CD4-positive, alpha-beta T cell treated with Interleukin-17A for 4 hours (primary cell): ENCODE measurements at places on chromosomes 3 and 15.
A peak's percentile ranks its signal among the peaks of the same experiment; 100 is the strongest.

DNA sequence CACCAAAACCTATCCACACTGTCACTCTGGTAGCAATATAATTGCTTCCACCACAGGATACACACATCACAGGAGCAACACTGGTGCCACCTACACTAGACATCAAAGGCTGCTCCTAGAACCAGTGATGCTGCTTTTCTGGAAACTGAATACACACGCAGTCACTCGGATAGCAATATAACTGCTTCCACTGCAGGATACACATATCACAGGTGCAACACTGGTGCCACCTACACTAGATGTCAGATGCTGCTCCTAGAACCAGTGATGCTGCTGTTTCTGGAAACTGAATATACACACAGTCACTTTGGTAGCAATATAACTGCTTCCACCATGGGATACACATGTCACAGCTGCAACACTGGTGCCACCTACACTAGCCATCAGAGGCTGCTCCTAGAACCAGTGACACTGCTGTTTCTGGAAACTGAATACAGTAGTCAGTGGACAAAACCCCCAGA lies 6.9 kb upstream of the TNFSF10 start:
- no peak for DNase-seq

- DNase-seq: no peak
Measured at GRCh38 chr3:33792167-33792892, 6.1 kb upstream of the PDCD6IP start.

GRCh38 chr15:47431501-47431900 lies 285.8 kb upstream of the SEMA6D start:
- DNase-seq: no peak

- peak; percentile 28 for DNase-seq
Measured at GRCh38 chr3:58353722-58354553, 21.2 kb downstream of the PXK start.

GRCh38 chr3:38487323-38487722 lies 8.8 kb upstream of the EXOG start:
- DNase-seq: no peak

DNA sequence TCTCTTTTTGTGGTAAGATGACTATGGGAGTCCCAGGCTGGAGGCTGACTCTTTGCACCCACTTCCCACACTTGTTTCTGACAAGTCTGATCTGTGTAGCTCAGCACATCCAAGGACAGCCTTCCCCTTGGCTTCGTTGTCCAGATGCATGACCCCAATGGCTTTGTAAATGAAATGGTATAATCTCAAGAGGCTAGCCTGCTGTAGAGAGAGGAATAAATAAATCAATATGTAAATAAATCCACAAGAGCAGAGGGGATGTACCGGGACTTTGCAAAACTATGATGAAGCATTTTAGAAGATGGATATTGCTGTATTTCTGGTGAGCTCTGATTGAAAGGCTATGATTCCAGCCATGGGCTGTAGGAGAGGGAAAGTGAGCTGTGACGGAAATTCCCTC lies 79.9 kb upstream of the NEO1 start:
- no peak for DNase-seq

DNA sequence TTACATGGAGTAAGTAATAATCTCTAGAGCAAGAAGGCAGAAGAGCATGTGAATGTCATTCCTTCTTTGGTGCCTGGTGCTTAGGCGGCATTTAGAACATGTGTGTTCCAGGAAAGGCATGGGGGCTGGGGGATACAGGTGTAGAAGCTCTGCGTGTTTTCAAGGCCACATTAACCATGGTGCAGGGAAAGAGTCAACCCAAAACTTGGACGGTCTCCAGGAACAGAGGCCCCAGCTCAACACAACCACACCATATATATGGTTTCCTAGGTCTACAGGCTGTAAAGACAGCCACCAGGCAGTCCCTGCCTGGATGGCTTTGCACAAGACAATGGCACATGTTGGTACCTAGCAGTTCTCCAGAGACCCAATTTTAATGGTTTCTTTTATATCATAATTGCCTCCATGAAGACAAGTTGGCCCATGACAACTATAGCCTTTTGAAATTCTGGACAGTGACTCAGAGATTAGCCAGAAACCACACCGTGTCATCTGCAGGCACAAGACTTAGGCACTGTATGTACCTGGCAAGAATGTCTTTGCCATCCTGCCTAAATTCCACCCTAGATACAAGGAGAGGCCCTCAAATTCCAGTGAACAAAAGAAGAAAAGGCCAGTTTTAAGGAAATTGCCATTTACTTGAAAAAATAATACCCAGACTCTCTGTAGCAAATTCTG lies 25.0 kb upstream of the DGKG start:
- no peak for DNase-seq

DNA sequence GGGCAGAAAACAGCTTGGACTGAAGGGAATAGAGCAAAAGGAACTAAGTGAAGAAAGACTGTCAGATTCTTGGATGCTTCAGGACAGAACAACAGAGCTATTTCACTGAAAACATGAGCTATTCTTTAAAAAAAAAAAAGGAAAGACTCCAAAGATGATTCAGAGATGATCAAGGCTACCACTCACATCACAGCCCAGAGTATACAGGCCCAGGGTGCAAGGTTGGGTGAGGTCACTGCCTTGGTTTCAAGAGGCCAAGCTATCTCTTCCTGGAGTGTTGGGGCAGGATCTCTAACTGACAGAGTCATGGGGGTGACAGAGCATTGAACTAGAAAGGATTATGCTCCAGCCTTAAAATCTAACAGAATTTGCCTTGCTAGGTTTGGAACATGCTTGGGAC lies 118.1 kb downstream of the AGBL1 start:
- no peak for DNase-seq

DNA sequence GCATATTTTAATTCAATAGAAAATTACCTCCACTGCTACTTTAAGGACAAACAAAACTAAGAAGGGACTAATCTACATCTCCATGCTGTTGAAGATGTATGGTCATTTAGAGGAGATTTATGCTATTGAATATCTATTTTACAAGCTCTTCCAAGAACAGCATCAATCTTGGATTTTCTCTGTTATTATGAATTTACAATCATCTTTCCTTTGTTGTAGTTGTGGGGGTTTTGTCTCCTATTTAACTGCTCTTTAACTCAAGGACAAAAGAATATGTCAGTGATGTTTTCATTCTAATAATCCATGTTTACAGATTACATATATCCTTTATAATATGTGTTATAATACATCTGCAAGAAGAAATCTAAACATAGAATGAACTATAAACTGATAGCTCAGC lies 907.8 kb downstream of the ROBO2 start:
- no peak for DNase-seq

- DNase-seq: no peak
Measured at GRCh38 chr15:89845305-89845893, 30.7 kb upstream of the ANPEP start.

- DNase-seq: no peak
Measured at GRCh38 chr15:54772663-54773062, 424.1 kb downstream of the RSL24D1 start.

DNA sequence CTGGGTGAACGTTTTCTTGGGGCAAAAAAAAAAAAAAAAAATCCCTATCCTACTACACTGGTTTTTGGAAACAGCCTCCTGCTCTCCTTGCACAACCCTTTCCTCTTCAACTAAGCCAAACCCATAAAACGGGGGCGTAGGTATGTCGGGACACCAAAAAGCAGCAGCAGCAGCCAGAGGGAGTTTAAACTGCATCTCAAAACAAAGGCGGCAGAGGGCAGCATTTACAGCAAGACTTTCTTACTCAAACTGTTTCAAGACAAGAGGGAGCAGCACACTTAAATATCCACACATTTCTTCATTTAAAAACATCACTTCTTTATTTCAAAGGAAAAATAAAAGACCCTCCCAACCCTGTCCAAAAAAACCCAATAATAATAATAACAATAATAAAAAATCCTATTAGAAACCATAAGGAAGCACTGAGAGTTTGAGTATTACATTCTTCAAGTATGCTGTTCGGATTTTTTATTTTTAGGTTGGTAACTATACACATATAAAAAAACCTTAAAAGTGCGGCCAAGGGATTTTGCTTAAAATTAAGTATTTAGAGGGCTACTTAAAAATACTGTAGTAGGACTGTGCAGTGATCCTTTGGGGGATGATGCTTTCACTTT lies 43.9 kb upstream of the PLXND1 start:
- DNase-seq: peak; percentile 64

- DNase-seq: no peak
Measured at GRCh38 chr15:43905755-43906154, 79.0 kb downstream of the WDR76 start.

GRCh38 chr3:132749786-132750185 lies 27.6 kb upstream of the NPHP3 start:
- DNase-seq: no peak

DNA sequence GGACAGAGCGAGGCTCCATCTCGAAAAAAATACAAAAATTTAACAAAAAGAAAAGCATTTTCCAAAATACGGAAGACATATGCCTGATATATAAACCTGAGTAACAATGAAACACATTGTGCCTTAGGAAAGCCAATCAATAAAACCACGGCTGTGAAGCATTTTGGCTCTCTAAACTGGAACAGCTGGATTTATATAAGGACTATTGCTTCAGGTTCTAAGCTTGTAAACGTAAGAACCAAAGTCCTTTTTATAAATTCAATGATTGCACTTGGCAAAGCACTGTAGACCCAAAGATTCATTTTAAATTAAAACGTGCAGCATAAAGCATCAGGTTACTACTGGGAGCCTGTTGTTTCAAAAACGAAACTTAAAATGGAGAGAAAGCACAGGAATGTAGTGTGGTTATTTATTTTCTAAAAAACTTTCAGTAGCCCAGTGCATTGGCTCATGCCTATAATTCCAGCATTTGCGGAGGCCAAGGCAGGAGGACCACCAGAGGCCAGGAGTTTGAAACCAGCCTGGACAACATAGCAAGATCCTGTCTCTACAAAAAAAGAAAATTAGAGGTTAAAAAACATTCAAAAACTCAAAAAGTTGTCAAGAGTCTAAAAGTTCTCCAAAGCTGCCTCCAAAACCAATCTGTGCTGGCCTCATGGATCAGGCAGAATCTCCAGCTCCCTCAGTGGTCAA lies 61.5 kb downstream of the USF3 start:
- DNase-seq: no peak

DNA sequence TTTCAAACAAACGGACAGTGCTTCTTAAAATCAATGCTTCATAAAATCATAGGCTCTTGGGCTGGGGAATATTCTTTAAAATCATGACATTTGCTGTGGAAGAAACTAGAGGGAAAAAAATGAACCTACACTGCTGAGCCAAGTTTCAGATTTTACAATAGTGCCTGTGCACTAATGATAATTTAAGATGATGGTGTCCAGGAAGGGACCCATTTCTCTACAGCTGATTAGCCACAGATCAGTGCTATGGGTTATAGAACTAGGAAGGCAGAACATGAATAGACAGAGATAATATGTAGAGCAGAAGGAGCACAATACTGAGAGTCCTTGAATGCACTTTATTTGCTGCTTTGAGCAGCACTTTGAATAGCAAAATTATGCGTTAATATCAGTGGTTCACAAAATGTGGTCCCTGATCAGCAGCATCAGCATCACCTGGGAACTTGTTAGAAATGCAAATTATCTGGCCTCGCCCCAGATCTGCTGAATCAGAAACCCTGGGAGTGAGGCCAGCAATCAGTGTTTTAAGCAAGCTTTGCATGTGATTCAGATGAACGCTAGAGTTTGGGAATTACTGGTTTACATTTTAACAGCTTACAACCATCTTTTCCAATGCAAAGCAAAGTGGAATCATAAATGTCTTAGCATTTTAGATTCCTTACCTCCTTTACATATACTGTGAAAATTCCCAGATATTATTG lies 135.8 kb upstream of the ANKRD28 start:
- DNase-seq: no peak

- DNase-seq: no peak
Measured at GRCh38 chr15:71810256-71811035, at the start of gene NR2E3. Gene NR2E3, plus strand, starts transcription at chr15:71810554. Its CDS starts 190 bp downstream, at chr15:71810744.

GRCh38 chr3:24514119-24514518 lies 19.5 kb upstream of the THRB start:
- DNase-seq: no peak

- DNase-seq: no peak
Measured at GRCh38 chr15:41957021-41957897, 15.1 kb downstream of the EHD4 start.

GRCh38 chr3:109066864-109067263 lies 51.1 kb downstream of the MORC1 start:
- DNase-seq: no peak

DNA sequence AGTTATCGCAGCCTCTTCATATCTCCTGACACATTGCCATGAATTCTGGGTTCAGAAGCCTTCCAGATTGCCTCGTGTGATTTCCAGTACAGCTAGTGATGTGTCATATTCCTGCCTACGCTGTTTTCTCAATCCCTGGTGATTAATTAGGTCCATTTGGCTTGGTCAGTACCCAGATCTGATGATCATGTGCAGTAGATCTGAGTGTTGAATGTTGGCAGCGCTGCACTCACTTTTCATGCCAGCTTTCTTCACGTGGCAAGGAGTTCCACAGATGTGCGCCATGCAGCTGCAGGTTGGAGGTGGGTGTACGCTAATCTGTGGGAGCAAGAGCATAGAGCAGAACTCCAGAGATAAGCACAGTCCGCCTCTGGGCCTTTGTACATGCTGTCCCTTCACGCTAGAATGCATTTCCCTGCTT lies 86.9 kb upstream of the COL6A5 start:
- DNase-seq: no peak

DNA sequence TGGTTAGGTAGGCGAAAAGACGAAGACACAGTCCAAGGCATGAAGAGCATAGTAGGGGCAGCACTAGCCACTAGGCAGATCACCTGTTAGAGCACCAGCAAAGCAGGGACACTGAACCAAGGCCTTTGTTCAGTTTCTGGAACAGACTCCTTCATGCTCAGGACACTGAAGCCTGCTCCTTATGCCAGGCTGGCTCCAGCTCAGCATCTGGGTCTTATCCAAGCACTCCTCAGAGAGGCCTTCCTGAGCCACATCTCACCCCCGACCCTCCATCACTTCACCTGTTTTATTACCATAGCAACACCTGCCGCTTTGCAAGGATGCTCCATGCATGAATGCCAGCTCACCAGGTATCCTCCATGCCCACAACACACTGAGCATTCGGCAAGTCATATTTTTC lies 206.3 kb upstream of the CHRNA7 start:
- no peak for DNase-seq
